ENCODE measurements at places on chromosomes 4 and X.

GRCh38 chr4:146178126-146178525 is 2.6 kb downstream of the LSM6 start:
- DNase-seq: no peak

GRCh38 chr4:108396900-108397497 is 223.4 kb upstream of the RPL34 start:
- DNase-seq: no peak

- DNase-seq: no peak
Measured at GRCh38 chr4:166293556-166293955, 420.5 kb downstream of the TLL1 start.

DNA sequence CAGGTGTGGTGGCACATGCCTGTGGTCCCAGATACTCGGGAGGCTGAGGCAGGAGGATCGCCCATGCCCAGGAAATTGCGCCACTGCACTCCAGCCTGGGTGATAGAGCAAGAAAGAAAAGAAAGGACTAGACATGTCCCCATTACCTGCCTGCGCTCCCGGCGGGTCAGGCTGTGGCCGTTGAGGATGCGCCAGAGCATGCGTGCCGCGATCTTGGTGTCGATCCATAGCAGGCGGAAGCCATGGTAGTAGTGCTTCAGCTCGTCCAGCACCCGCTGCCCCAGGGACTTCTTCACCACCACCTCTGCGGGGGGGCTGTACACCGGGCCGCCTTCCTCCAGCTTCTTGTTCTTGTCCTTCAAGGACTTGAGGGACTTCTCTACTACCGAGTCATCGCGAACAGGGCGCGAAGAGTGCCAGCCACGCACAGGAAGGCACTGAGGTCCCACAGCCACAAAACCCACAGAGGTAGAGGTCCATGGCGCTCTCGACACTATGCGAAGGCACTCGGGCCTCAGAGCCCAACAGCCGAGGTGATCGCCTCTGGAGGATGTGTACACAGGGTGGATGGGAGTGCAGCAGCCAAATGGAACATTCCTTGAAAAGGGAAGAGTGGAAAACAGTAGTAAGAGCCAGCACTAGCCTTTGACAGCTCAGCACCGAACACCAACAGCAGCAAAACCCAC is 14.6 kb downstream of the LETM1 start:
- no peak for DNase-seq

GRCh38 chr4:165872461-165873297 is at the start of gene TLL1:
TLL1 (plus strand) TSS chr4:165873237; CDS start chr4:165873905, 668 bp downstream.
- no peak for DNase-seq

GRCh38 chr4:1232661-1233621 is 16.0 kb downstream of the CTBP1 start:
- DNase-seq: no peak

DNA sequence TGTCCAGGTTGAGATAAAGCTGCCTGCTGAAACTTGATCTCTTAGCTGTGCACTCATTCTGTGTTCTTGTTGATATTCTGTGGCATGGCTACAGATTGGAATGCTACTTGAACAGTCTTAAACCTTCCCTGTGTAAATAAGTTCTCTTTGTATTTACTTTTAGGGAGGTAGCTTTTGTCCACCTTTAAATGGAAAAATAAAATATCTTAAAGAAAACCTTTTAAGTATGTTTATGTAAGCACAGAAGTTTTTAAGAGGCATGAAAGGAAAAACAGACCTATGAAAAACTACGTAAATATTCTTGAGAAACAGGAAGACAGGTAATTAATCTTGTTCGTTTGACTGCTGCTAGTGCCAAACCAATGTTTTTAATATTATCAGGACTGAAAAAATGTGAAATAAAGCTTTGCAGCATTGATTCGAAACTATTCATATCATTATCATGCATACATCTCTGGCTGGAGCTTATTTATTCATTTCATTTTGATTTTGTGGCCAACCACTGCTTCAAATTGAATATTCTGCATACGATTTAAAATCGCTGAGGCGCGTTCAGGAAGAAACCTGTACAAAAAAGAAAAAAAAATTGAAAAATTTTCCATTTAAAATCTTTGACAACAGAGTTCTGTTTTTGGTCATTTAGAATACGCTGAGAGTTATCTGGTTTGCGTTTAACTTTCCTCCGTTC is 17.8 kb downstream of the HSD17B13 start:
- DNase-seq: no peak

DNA sequence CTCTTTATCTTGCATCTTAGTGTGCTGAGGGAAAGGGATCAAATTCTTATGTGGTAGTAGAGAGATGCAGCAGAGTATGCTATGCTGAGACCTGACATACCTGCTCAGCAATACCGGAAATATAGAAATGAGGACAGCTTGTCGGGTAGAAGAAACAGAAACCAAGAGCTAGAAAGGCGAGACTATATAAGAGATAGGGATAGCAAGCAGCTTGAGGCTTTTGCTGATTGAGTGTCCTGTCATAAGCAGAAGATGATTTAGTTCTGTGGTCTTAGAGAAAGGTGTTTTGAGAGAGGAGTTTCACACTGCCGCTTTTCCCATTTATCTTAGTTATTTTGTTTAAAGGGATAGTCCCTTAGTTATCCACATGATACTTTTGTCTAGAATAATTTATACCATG is 31.7 kb downstream of the USP9X start:
- DNase-seq: no peak

- no peak for DNase-seq
Measured at GRCh38 chrX:153475271-153475670, 4.9 kb upstream of the HAUS7 start.

- DNase-seq: no peak
Measured at GRCh38 chr4:47526281-47526680, 41.2 kb downstream of the ATP10D start.

- DNase-seq: no peak
Measured at GRCh38 chr4:154516318-154517029, 24.9 kb upstream of the DCHS2 start.

DNA sequence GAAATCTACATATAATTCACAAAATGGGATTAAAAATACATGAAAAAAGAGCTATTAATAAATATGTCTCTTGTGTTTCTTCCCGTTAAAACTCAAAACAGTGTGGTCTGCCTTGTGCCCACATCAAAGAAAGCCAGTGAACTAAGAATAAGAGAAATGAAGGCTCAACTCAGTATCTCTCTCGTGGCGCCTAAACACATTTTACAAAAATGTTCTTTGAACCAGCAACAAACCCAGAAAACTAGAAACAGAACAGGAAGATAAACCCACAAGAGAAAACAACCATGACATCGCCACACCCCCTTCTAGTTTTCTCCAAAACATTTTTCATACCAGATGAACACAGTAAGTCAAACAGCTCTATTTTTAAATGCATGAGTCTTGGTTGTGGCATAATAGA is 130.1 kb downstream of the DCHS2 start:
- DNase-seq: no peak

DNA sequence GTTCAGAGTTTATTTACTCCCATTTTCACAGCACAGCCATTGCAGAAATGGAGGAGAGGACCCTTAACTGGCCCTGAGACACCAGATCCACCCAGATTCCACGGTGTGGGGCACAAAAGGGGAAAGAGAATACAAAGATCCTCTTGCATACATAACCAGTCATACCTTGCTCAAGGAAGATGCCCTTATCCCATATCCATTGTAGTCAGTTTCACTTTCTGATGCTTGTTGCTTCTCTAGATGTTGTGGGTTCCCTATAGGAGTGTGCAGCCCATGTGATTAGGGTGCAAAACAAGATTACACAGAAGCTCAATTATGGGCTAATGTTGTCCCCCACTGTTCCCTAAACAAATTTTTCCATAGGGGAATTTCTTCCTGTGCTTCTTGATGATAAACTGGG is 1309.0 kb upstream of the PABPC4L start:
- no peak for DNase-seq

- DNase-seq: no peak
Measured at GRCh38 chr4:25656031-25656430, 380 bp downstream of the SLC34A2 start.

DNA sequence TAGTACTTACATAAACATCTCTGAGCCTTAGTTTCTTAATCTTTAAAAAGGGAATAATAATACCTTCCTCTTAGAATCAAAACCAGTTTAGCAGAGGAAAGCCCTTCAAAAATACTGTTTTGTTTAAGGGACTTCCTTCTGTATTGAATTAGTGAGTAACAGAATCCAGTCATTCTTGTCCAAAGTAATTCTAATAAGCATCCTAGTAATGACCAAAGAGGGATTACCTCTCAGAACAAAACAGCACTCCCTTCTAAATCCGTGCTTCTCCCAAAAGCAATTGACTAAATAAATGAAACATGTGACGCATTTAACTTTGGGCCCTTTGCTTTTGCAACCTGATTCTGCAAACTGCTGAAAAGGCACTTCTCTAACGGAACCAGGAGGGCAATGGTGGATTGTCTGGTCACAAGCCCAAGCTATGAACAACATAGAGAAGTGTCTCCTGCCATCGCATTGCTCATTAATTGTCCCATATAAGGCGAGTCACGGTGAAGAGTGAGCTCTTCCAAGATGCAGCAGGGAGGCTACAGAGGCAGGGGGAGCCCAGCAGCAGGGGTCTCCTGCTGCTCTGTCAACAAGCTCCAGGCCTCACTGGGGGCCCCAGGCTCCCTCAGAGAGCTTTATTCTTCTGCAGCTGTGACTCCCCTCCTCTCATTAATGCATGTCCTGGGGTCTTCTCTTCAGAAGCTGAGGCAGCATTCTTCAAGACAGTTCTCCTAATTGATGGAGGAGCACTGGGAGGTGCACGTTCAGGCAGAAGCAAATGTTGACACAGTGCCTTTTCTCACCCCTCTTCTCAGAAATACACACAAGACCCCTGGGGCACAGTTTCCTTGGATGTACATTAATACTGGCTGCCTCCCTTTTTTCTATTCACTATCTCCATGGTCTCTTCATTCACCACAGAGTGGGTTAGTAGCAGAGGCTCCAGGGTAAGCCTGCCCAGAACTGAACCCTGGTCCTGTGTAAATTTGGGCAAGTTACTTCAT is 419.6 kb upstream of the RASGEF1B start:
- no peak for DNase-seq

GRCh38 chr4:32890398-32890797 is 2170.2 kb downstream of the PCDH7 start:
- DNase-seq: no peak

DNA sequence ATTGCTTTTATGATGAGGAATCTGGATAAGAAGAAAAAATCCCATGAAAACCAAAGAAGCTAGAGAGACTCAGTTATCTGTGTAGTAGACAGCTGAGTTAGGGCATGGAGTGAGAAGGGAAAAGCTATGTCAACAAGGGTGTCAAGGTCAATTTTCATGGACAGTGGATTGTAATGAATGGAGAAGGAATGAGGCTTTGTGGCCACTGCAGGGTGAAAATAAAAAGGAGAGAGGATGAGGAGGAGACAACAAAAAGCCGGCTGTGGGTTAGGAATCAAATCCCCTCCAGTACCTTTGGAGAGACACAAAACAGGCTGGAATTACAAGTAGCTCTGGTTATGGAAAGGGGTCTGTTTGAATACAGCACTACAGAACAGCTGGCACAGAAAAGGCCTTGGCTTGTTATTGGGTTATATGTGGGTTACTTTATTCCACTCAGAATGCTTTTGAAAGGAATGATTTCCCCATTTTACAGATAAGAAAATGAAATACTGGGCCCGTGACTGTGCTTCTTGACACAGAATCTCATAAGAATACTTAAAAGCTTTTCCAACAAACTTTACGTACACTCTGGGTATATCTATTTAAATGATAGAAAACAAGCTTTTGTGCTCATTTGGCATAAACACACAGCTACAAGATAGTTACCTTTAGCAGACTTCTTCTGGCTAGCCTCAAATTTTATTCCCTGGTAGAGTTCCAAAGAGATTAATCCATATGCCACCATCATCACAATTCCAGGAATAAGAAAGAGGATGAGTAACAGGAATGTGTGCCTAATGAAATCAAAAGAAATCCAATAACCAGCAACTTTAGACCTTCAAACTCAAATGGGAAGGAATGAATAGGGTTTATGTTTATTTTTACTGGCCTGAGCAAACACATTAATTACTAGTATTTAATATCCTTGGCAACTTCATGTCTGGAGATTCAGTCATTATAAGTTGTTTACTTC is 7.5 kb downstream of the CCKAR start:
- DNase-seq: no peak

- no peak for DNase-seq
Measured at GRCh38 chrX:138745196-138745595, 33.7 kb upstream of the FGF13 start.

- no peak for DNase-seq
Measured at GRCh38 chr4:168812806-168813205, 197.2 kb downstream of the CBR4 start.

GRCh38 chr4:100311181-100311580 is 120.9 kb upstream of the DDIT4L start:
- no peak for DNase-seq

- DNase-seq: no peak
Measured at GRCh38 chr4:42616572-42616971, 40.3 kb downstream of the ATP8A1 start.

- DNase-seq: peak; percentile 56
Measured at GRCh38 chr4:140012688-140013486, 141.1 kb downstream of the MAML3 start.

DNA sequence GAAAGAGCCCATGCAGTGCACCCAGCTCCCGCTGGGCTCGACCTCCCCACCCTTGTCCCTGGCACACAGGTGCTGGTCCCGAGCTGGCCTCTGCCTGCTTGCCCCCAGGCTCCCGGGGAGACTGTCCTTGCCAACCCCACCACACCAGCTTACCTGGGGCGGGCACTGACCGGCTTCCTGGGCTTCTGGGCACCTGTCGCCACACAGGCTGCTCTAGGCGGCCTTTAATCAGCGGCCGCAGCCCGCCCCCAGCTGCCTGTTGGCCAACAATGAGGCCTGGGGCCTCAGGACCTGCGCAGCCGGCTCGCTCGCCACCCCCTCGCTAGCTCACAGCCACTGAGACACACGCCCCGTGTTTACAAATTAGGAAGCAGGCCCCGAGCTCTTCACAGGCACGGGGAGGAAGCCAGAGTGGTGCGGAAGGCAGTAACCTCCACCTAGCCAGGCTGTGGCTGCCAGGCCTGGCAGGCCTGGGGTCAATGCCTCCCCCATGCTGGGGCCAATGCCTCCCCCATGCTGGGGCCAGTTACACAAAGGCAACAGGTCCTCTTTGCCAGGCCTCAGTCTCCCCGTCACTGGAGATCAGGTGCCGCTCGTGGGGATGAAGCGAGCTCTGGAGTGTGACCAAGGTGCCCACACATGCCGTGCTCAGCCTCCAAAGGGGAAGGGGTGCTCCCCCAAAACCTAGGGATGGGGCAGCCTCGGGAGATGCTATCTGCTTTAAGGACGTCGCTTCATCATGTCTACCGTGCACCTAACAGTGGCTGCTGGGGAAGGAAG is at the start of gene TREX2:
TREX2 (minus strand) TSS at position 201 of the 780 bp plus-strand sequence. CDS start 626 bp downstream, outside the sequence.
- no peak for DNase-seq

- no peak for DNase-seq
Measured at GRCh38 chrX:19791562-19791961, 95.8 kb downstream of the SH3KBP1 start.

GRCh38 chr4:174865418-174865985 is 36.5 kb upstream of the GLRA3 start:
- DNase-seq: no peak

DNA sequence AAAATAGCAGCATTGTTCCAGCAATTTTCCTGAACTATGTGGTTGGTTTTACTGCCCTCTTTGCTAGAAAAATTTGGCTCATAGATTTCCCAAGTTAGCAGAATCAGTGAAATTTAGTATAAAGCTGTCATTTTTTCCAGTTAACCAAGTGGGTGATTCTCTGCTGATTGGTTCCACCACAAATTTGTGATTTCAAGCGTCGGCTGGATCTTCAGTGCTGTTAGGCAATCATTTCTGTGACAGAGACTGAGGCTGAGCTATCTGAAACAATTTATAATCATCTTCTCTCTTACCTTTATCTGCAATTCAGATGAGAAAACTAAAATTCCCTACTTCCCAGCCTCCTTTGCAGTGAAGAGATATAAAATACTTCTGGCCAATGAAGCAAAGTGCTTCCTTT is 68.6 kb upstream of the OTUD4 start:
- DNase-seq: no peak
